DMS 273 treated with DMSO at 0.1 percent for 48 hours (cell line): ENCODE measurements at places on chromosomes 12 and 14.

GRCh38 chr14:106790189-106791036 is 1264.0 kb downstream of the TMEM121 start:
- no peak for DNase-seq

- no peak for DNase-seq
Observed at GRCh38 chr12:98678236-98678945, 33.3 kb downstream of the APAF1 start.

DNA sequence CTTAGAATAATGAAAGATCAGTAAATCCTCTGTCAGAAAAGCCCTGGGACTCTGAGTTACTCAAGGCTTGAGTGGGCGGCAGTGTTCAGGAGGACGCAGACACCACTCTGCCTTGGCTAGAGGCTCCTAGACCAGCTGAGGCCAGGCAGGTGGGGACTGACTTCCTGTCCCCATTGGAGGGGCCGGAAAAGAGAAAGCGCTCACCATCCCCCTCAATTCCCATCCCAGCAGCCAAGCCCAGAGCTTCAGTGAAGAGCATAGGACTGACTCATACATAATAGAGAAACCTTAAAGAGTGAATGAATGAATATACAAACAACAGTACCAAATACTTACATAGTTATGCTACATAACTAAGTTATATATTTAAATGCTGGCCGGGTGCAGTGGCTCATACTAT is 62.0 kb downstream of the PLEKHG7 start:
- DNase-seq: no peak

DNA sequence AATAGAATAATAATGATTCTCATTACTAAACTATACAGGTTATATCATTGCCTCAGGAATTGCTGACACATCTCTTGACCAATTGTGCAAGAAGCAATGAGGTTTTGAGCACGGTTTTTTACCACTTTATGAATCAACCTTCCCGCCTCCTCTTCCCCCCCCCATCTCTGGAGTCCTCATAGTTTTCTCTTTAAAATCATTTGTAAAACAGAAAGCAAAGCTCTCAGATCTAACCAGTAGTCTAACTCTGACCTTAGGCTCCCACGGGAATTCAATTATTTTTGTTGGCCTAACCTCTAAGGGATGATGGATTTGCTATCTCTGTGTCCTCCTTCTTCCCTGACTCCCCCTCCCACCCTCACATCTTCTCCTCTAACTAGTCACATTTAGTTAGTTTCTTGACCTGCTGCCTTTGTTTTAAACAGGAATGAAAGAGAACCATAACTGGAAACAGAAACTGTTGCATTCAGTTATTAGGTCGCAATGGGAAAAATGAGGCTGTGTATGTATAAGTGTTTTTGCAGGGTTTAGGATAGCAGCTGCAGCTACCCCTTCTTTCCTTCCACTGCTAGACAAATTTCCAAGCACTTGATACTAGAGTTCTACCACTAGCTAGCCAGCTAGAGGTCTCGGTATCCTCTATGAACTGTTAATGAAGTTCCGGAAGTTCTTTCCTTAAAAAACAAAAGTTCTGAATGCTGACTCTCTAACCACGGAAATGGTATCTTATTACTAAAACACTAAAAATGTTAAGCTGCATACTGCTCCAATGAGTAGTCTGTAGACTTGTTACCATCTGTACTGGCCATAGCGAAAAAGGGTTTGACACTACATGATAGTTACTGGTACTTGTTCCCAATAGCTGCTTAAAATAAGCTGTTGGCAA is 65.4 kb downstream of the TAOK3 start:
- no peak for DNase-seq

GRCh38 chr12:84077679-84078078 is 834.9 kb downstream of the SLC6A15 start:
- DNase-seq: no peak

DNA sequence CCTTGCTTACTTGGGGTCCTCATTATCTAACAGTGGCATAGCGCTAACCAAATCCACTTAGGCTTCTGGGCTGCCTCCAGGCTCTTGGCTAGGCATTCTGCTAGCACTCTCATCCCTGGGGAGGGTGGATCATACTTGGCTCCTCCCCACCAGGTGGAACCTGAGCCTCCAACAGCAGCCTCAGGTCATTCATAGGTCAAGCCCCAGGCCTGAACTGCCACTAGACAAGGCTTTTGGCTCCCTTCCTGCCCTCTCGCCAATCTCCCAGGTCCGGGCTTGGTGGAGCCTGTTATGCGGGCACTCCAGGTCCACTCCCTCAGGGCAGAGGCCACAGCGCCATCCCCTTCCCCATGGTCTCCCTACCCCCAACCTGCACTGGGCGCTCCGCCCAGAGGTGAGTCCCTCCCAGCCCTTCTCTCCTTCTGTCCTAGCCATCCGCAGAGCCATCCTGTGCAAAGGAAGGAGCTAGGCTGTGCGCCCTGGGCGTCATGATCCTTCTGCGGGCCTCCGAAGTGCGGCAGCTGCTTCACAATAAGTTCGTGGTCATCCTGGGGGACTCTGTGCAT is 154.9 kb upstream of the AMIGO2 start:
- no peak for DNase-seq

- no peak for DNase-seq
Observed at GRCh38 chr12:105555556-105556295, 225.2 kb downstream of the C12orf75 start.

DNA sequence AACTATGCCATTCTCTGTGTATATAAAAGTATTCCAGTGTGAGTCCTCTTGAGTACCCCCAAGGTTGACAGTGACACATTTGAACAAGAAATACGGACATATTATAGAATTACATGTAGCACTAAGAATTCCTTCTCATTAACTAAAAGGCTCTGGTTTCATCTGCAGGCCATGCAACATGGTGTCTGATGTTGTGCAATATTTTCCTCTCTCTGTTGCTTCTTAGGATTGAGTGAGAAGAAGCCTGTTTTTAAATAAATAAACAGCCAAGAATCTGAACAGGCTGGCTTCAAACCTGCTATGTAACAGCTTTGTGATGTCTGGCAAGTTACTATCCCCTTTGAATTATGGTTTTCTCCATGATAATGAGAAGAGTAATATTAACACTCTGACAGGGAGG is 22.2 kb upstream of the CCER1 start:
- no peak for DNase-seq

- no peak for DNase-seq
Observed at GRCh38 chr14:64879635-64880220, at the start of gene SPTB. TSS of gene SPTB (minus strand) at chr14:64879907. CDS start at chr14:64823094, 56,813 bp downstream.

GRCh38 chr14:58160561-58160960 is 8.5 kb upstream of the ARMH4 start:
- DNase-seq: no peak

DNA sequence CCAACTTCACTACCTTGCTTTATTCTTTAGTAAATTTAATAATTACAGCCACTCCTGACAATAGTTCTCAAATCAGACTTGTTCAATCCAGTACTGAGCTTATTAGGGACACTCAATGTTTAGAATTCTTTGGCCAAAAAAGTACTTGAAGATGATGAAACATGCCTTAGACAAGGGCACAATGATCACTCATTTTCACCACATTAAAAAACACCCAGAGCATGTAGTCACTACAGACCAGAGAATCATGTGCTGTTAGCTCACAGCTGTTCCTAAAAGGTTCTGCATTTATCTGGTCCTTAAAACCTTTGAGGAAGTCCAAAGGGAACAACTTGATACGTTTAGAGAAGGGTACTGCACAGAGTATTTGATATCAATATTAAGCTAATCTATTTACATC is 98.7 kb downstream of the INSM2 start:
- DNase-seq: no peak

- peak; percentile 67 for DNase-seq
Observed at GRCh38 chr14:100022772-100023451, 42.3 kb upstream of the EVL start.

DNA sequence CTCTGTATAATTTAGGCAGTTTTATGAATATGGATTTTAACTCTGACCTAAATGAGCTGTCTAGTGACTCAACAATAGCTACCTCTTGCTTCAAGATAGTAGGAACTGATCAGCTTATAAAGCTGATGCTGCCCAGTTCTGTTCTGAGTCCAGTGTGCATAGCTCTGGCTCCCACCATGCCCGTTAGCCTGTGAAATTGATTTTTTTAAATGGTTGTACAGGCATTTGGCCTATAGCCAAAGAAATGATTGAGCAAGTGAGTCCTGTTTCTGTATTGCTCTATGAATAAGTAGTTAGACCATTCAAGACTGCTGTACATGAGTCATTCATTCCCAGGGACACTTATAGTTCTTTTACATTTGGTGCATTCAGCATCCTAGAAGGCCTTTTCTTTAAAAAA is 36.4 kb downstream of the SAMD4A start:
- DNase-seq: no peak

- no peak for DNase-seq
Observed at GRCh38 chr14:35261774-35262173, 30.4 kb upstream of the PSMA6 start.

DNA sequence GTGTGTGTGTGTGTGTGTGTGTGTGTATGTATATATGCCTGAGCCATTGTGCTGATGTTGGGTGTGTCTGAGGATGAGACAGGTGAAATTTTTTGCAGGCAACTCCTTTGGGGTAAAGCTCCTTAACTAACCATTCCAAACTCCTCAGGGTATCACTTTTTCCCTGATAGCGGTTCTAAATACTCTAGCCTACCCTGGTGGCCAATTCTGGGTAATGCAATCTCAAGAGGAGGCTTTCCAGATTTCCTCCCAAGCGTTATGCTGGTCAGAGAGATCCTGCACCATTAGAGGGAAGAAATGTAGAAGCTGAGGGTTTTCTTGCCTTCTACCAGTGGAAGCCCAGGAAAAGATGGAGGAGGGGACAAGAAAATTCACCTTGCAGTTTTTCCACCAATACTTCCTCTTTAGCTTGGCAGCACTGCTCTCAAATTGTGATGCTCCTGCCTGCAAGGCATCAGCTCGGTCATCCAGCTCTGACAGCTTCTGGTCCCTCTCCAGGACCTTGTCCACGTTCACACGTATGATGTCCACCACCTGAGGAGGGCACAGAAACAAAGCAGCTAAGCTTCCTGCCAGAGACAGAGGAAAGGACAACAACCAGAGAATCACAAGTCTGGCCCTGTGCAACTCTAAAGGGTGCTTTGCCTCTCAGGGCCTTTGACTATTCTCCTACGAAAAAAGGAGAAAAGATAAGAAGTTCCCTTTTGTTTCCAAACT is 4.9 kb downstream of the VAMP1 start:
- DNase-seq: peak; percentile 7

- DNase-seq: peak; percentile 42
Observed at GRCh38 chr12:57488402-57489156, 711 bp downstream of the MARS1 start.

DNA sequence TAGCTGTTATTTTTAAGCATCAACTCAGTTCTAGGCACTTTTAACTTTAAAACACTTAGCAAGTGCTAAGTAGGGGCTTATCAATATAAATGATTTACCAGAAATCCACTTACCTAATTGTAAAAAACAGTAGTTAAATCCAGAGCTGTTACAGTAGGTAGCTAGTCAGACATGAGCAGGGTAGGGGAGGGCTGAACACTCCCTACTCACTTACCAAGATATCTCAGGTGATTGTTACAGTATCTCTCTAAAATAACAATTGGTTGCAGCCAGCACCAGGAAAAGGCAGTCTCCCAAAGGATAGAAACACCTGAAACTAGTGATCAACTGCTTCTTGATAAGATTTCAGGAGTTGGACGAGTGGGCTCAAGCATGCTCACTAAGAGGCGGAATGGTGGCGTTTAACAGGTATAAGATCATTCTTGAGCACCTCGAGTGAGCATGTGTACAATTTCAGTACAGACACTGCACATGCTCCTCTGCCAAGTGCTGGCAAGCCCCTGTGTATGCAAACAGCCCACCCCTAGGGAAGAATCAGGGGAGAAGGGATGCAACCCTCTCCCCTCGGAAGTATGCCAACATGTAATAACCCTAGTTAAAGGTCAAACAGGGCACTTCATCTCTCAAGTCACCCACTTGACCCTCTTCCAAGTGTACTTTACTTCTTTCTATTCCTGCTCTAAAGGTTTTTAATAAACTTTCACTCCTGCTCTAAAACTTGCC is 1113.6 kb upstream of the SEL1L start:
- DNase-seq: no peak
